CD4-positive, alpha-beta T cell treated with Interleukin-15 for 1 hour (primary cell): ENCODE measurements at places on chromosomes 13 and 19.

DNA sequence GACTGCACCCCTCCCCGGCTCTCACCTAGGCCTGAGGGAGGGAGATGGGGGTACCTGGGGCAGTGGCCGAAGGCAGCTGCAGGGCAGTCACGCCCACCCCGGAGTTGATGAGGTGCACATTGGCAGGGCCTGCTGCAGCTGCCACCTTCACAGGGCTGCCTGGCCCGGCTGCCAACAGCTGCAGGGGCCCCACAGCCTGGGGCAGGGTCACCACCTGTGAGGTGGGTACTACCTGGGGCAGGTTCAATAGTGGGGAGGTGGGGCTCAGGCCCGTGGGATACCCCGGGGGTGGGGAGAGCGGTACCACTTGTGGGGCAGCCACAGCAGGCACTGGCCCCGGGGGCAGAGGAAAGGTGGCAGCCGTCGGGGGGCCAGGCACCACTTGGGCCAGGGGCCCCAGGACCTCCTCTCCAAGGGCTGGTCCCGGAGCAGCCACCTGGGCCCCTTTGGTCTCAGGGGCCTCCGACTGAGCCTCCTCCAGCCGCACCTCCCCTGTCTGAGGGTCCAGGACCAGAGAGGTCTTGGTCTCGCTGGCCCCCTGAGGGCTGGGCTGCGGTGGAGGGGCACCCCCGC is 2.7 kb downstream of the SIX5 start:
- DNase-seq = no peak

GRCh38 chr13:26664286-26664685 is 96.3 kb downstream of the GPR12 start:
- DNase-seq = no peak

GRCh38 chr19:54549224-54549623 is 24.4 kb upstream of the LILRA2 start:
- DNase-seq = no peak

DNA sequence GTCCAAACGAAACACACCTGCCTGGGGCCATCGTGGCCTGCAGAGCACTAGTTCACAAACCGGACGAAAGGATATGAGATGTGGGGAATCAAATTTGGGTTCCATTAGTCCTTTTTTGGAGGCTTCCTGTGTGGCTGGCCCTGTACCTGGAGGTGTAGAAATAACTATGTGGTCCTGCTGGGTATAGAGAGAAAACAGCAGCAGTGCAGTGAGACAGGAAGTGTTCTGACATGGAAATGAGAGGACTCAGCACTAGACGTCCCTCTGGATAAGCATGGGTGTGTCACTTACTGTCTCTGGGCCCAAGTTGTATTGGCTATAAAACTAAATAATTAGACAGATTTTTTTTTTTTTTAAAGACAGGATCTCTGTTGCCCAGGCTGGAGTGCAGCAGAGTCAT is 12.3 kb downstream of the KDELR1 start:
- no peak for DNase-seq

GRCh38 chr19:56837492-56838023 is 3.0 kb downstream of the PEG3 start:
- DNase-seq = no peak

DNA sequence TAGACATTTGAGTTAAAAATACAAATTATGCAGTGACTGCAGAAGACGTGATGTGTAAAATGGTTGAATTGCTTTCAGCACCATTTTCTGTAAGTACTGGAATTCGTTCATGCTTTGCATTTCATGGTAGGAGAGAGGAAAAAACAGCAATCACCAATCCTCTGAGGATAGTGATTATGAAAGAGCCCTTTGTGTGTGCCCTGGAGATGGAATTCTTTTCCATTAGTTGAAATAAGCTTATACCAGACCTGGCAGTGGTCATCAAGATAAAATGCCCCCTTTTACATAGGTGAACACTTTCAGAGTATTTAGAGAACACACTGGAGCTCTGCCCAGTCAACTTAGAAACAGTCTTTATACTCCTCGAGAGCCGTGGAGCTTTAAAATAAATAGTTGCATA is 1.7 kb downstream of the CNMD start:
- DNase-seq = no peak

DNA sequence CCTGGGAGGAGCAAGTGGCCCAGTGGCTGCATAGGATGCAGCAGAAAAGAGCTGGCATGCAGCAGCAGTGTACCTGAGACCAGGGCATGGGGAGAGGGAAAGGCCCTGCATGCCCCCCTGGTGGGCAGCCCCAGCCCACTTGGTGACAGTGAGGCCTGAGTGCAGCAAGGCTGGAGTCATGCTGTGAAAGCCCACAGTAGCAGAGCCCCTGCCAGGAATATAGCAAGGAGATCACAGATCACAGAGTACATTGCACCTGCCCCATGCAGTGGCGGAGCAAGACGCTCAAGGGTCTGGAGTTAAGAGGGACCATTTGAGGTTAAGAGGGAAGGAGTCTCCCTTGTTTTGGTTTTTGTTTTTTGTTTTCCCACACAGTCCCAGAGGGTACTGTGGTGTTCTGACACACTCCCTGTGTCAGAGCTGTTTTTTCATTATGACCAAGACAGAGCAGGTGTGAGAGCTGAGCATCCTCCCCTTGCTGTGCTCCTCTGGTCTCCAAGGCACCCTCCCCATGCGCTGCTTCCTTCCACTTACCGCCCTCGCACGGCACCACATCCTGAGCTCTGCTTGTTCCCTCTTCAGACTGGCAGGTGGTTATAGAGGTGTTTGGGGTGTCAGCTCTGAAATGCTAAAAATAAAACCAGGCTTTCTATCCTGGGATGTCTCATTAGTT is 85.0 kb upstream of the UBL3 start:
- peak; percentile 59 for DNase-seq

DNA sequence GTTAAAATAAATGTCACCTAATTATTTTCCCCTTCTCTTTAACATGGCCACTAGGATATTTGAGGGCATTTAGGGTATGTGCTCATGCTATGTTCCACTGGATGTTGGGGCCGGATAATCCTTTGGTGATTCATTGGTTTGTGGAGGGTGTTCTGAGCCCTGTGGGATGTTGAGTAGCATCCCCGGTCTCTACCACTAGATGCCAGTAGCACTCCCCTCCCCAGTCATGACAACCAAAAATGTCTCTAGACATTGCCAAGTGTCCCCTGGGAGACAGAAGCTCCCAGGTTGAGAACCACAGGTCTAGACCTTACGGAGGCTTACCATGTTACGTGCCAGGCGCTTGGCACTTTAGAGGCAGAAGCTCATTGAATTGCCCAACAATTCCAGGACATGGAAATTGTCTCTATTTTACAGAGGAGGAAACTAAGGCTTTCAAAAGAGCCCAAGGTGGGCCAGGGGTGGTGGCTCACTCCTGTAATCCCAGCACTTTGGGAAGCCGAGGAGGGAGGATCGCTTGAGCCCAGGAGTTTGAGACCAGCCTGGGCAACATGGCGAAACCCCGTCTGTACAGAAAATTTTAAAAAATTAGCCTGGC is 14.1 kb downstream of the SHANK1 start:
- DNase-seq = peak; percentile 37

GRCh38 chr13:84470528-84470927 is 588.3 kb upstream of the SLITRK1 start:
- DNase-seq = no peak

DNA sequence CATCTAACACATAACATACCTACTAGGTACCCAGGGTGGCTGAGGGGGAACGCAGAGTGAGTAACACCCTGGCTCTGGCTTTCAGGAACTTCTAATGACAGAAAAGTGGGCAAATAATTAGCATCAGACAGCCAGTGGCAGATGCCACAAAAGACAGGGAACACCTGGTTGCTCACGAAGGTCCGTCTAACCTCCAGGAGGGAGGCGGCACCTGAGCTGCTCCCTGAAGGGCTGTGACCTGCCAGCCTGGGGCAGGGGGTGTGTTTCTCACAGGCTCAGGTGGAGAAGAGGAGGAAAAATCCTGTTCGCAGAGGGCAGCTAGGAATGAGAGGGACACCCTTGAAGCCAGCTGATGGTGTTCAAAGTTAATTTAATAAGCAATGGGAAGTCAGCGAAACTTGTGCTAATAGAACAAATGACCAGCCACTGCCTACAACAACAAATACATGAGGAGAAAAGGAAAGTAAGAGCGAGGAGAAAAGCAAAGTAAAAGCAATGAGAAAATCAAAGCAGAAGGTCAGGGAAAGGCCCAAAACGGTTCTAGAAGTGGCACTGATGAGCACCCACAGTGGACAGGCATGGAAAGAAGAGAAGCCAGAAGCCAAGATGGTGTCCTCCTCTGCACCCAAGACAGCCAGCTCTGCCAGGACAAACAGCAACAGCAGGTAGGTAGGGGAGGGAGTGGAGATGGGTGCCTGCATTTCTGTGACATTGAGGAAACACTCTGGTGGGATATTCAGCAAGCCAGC is 87.3 kb downstream of the STK24 start:
- DNase-seq = no peak

GRCh38 chr13:60933638-60934037 is 482.0 kb downstream of the PCDH20 start:
- no peak for DNase-seq

GRCh38 chr19:7922836-7923195 is 2.7 kb downstream of the SNAPC2 start:
- no peak for DNase-seq

DNA sequence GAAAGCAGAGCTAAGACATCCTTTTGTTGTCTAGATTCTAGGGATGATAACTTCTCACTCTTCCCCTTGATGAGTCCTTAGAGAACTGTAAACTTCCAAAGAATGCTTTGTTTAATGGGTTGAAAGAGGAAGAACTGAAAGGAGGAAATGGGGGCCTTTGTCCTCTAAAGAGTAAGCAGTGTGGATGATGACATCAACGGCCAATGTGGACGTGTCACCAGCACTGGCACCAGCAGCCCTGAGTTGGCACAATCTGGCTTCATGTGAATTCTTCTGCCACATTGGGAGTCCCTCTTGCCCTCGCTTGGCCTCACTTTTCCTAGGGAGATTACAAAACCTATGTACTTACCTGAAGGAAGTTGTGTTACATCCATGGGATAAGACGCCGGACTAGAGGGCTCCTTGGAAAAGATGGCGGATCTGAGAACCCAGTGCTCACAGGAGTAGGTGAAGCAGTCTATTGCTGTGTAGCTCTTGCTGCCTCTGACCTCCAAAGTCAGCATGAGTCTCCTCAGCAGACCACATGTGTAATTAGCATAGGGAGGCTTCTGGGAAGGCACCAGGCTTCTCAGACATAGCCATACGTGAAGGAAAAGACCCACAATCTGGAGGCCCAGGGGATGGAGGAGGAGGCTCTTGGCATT is 62.8 kb downstream of the RGCC start:
- DNase-seq = peak; percentile 26

- DNase-seq = no peak
Measured at GRCh38 chr13:60152904-60153303, 10.8 kb downstream of the DIAPH3 start.
